PC-9 (cell line): ENCODE measurements at places on chromosomes 1 and 21. TPM values are rescaled to one million over a fixed set of nuclear protein-coding genes. Genes with fewer than 3 reads are reported as not detected.

GRCh38 chr21:42474043-42474831 lies 21.8 kb downstream of the RSPH1 start:
- DNase-seq, result peak; percentile 95
- peaks cover 32% of the 10 kb centered on the region for H3K4me1 ChIP-seq
- no peaks in the 10 kb centered on the region for H3K36me3 ChIP-seq
- H3K4me3 ChIP-seq, result no peak overlapping the region

- no peak overlapping the region for H3K4me3 ChIP-seq
- DNase-seq, result no peak
- no peak overlapping the region for H3K27ac ChIP-seq
- no peaks in the 10 kb centered on the region for H3K36me3 ChIP-seq
Observed at GRCh38 chr1:223183268-223183862, 40.3 kb upstream of the TLR5 start.

- H3K4me3 ChIP-seq, result peak overlapping the region; percentile 25; the same call in 1 of the 2 replicates
- peaks cover 46% of the 10 kb centered on the region for H3K4me1 ChIP-seq
- DNase-seq, result peak; percentile 37
- no peaks in the 10 kb centered on the region for H3K27me3 ChIP-seq
- H3K27ac ChIP-seq, result peak overlapping the region; percentile 52
Observed at GRCh38 chr1:214546886-214547641, 4.3 kb downstream of the PTPN14 start.

GRCh38 chr1:5686925-5687706 lies 305.1 kb downstream of the NPHP4 start:
- H3K27me3 ChIP-seq, result peaks cover 66% of the 10 kb centered on the region
- H3K4me3 ChIP-seq, result no peak overlapping the region
- no peaks in the 10 kb centered on the region for H3K4me1 ChIP-seq
- H3K36me3 ChIP-seq, result no peaks in the 10 kb centered on the region

TCHHL1 gene
- not detected in 2 replicates for total RNA-seq

LIN28A gene
- not detected in 2 replicates for total RNA-seq

EXTL2 gene
- total RNA-seq, result 16.3 and 20.2 TPM in 2 replicates

NUDT4B gene
- not detected in 2 replicates for total RNA-seq
